ENCODE measurements at places on chromosomes 1 and 21.

DNA sequence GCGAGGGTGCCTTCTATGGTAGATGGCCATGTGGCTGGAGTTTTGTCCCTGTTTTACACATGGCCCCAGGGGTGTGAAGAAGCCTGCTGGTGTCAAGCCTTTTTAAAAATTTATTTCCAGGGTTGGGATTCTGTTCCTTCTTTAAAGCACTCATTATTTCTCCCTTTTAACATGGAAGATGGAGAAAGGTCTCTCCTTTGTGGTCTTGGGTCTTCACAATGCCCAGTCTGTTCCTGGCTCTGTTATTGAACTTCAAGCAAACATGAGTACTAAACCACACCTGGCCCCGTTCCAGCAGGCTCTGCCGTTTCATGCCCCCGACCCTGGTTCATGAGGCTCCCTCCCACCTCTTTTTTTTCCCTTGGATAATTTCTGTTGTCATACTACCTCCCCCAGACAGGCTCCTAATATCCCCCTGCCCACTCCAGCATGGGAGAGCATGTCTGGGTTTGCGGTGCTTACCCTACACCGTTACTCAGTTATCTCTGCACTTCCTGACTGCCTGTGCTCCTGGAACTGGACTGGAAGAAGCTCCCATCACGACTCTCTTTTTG, 121.2 kb upstream of the KIAA0040 start:
- DNase-seq = no peak

DNA sequence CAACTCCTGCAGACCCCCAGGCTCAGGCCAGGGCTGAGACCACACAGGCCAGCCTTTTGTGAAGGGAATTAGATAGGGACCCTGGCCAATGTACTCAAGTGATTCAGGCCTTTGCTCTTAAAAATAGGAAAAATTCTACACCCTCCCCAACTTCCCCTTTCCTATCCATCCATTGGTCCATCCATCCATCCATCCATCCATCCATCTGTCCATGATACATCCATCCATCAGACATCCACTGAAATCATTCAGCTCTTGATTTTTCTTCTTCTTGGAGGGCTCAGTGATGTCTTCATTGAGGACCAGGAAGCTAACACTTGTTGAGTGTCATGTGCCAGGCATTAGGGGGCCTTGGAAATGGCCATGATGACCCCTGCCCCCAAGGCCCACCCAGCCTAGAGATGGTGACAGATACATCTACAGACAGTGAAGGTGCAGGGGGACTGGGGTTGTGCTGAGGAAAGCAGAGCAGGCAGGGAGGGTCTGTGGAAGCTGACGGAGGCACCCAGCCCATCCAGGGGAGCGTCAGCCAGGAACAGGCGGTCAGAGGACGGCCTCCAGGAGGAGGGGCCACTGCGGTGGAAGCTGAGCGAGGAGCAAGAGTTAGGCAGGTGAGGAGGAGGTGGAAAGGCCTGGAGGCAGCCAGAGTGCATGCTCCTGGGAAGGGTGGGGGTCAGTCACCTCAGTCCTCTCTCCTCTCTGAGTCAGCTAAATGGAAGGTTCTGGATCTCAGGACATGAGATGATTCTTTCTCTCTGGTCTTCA, 81.9 kb downstream of the EPHB2 start:
- DNase-seq = no peak

DNA sequence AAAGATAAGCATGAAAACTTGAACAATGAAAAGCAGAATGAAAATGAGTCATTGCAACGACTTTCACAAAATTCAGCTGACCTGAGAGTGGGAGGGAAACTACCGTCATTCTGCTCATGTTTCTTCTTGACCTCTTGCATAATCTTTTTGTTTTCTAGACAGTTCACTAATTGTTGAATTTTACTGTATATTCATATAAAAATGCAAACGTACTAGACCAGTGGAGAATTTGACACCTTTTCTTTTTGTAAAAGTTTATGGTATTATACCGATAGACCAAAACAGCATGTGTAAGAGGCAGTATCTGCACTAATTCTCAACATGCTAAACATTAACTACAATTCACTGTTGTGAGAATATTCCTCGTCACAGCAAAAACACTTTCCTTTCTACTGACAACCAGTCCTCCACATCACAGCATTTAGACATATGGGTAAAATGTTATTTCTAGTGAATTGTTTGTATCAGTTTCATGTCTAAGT, 137.8 kb downstream of the GREM2 start:
- DNase-seq = no peak

DNA sequence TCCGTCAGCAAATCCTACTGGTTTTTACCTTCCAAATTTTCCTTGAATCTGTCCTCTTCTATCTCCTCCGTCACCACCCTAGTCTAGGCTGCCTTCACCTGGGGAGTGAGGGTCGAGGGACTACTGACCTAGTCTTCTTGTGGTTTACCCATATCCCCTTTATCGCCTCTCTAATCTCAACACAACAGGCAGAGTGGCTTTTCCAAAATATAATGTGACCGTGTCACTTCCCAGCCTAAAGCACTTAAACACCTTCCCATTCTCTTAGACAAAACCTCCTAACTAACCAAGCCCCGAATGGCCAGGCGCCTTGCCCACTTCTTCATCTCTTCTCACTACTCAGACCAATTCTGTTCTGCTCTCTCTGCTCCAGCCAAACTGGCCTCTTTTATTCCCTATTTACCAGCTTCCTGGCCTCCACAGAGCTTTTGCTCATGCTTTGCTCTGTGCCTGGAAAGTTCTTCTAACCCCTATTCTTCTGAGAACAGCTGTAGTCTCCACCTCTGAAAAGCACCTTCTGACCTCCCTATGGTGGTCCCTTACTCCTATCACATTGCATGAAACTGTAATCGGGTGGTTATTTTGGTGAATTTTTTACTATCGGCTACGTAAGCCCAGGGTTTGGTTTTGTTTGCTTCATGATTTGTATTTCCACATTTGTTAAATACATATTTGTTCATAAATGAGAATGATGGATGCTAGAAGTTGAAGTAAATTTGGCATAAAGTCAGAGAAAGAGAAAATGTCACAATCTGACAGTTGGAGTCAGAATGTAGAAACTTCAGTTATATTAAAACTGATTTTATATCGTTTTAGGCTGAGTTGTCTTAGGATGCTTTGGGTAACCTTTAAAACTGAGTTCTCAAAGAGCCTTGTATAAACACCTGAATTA, 1.2 kb upstream of the NBPF1 start:
- DNase-seq = no peak

- no peak for DNase-seq
Measured at GRCh38 chr1:189323091-189323490, 1154.6 kb downstream of the BRINP3 start.

DNA sequence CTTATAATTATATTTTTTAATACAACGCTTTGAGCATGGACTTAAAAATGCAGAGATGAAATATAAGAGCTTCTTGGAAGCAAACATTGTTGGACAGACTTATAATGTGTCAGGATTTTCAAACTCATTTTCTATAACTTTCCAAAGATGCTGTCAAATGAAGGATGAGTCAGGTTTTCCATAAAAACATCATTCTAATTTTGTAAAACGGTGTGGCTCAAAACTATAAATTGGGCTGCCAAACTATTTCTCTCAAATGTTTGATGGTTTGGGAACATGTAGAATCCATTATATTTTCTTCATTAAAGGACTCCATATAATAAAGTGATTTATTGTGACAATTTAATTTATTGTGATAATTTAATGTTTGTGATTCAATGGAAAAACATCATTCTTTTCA, 511.2 kb downstream of the USP25 start:
- no peak for DNase-seq

- DNase-seq = peak; percentile 50
Measured at GRCh38 chr21:24895885-24896734, 711.2 kb downstream of the MRPL39 start.

GRCh38 chr1:223338811-223339746, 24.9 kb downstream of the SUSD4 start:
- no peak for DNase-seq

GRCh38 chr1:221418346-221418745, 323.5 kb downstream of the DUSP10 start:
- DNase-seq = no peak

- no peak for DNase-seq
Measured at GRCh38 chr1:195335541-195335940, 1272.7 kb downstream of the KCNT2 start.

DNA sequence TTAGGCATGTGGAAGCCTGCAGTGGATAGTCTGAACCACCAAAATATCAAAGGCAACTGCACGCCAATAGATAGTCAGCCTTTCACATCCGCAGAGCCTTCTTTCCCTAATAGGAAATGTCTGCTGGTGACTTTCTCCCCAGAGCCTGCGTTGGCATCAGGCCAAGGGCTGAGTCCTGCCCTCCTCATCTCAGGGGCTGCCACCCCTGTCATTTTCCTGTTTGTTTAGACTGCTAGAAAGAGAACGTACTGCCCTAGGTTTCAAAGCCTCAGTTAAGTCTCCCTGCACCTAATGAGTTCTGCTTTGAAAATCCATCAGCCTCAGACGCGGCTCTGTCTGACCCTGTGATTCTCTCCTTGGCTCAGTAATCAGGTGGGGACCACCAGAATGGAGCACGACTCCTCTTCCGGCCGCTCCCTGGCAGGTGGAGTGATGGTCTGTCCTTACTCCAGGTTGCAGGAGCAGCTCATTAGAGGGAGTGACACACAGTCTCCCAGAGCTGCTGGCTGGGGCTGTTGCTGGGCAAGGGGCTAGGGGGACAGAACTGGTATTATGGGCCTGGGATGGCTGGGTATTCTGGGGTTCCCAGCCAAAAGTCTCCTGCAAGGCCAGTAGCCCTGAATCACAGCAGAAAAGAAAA, 27.3 kb downstream of the STUM start:
- peak; percentile 81 for DNase-seq

DNA sequence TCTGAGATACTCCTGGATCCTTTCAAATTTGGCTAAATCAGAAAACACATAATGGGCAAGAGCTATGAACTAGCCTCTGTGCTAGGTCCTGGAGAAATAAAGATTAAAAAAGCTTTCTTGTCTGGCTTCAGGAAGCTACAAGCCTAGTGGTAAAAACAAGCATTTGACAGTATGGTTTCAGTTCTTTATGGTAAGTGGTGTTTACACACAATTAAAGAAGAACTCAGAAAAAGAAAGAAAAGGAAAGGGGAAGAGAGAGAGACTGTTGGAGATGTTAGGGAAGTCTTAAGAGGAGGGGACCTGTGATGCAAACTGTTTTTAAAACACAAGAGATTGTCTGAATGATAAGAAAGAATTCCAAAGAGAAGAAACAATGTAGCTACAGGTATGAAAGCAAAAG, 1.8 kb downstream of the OR10J1 start:
- no peak for DNase-seq

- peak; percentile 11 for DNase-seq
Measured at GRCh38 chr1:40592107-40592803, 60.8 kb downstream of the ZNF684 start.

GRCh38 chr1:36411674-36412648, 14.3 kb upstream of the LSM10 start:
- DNase-seq = peak; percentile 58

DNA sequence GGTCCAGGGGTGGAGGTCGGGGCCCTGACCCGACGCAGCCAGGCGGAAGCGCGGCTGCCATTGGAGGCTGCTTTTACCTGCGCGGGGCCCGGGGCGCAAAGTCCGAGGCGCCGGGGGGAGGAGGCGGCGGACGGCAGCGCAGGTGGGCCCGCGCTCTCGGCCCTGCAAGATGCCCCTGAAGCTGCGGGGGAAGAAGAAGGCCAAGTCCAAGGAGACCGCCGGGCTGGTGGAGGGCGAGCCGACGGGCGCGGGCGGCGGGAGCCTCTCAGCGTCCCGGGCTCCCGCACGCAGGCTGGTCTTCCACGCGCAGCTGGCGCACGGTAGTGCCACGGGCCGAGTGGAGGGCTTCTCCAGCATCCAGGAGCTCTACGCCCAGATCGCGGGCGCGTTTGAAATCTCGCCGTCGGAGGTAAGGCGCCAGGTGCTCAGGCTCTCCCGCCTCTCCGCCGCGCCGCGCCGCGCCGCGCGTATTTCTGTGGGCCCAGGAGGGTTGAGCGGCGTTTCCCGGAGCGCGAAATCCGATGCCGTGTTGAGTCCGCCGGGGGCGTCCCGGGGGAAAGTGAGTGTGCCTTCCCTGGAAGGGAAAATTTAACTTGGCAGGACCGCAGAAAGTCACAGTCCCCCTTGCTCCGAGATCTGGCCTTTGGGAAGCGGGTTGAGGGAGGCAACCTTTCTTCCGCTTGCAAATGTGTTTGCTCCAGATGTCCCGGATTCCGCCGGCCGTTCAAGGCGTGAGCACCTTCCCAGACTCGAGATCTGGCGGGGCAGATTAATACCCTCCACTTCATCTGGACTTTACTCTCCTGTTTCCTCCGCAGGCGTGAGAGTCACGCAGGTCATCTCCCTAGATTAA, at the start of gene GIPC2:
Gene GIPC2, plus strand, starts transcription at position 41 of the 853 bp plus-strand sequence. Its CDS starts 129 bp downstream, at position 170.
- DNase-seq = no peak
